Activated T-helper 2 cell treated with anti-CD3 and anti-CD28 coated beads, Interferon-gamma antibody, Interleukin-2, Interleukin-4, amounts not matched to agents 10 μg/mL and 5 μg/mL and 100 μg/mL, durations not matched to agents 14 hours and 24 hours and 36 hours (primary cell): ENCODE measurements at places on chromosomes 5 and 9. TPM values are rescaled to one million over a fixed set of nuclear protein-coding genes. Genes with fewer than 3 reads are reported as not detected.

The SPARC gene
- total RNA-seq = 0.43 TPM in 1 of 2 replicates, not detected in the other

The GPR151 gene
- not detected in 2 replicates for total RNA-seq

The C8G gene
- total RNA-seq = 0.76 and 0.89 TPM in 2 replicates

The TAF11L8 gene
- not detected in 2 replicates for total RNA-seq

The SLC35A4 gene
- 91.9 and 97.3 TPM in 2 replicates for total RNA-seq

The PCDHA3 gene
- total RNA-seq = not detected in 2 replicates

The SMIM3 gene
- total RNA-seq = 24.5 and 25.7 TPM in 2 replicates

The PGM5 gene
- total RNA-seq = 0.07 TPM in 1 of 2 replicates, not detected in the other

The SPATA31E1 gene
- total RNA-seq = not detected in 2 replicates

The SPINK1 gene
- total RNA-seq = not detected in 2 replicates

The IL9 gene
- total RNA-seq = 94.0 and 104 TPM in 2 replicates

The NTRK2 gene
- total RNA-seq = 1.6 TPM in 2 replicates

The FOXI1 gene
- not detected in 2 replicates for total RNA-seq

The HAVCR1 gene
- total RNA-seq = 0.64 and 1.2 TPM in 2 replicates

The KYAT1 gene
- 13.6 and 14.0 TPM in 2 replicates for total RNA-seq

The PDE8B gene
- total RNA-seq = 0.05 TPM in 1 of 2 replicates, not detected in the other

The GDF9 gene
- 0.11 TPM in 1 of 2 replicates, not detected in the other for total RNA-seq

The CDH6 gene
- total RNA-seq = not detected in 2 replicates

The SOHLH1 gene
- not detected in 2 replicates for total RNA-seq

The GAPVD1 gene
- total RNA-seq = 50.8 and 51.0 TPM in 2 replicates
